ENCODE measurements at places on chromosomes 7 and 10.

DNA sequence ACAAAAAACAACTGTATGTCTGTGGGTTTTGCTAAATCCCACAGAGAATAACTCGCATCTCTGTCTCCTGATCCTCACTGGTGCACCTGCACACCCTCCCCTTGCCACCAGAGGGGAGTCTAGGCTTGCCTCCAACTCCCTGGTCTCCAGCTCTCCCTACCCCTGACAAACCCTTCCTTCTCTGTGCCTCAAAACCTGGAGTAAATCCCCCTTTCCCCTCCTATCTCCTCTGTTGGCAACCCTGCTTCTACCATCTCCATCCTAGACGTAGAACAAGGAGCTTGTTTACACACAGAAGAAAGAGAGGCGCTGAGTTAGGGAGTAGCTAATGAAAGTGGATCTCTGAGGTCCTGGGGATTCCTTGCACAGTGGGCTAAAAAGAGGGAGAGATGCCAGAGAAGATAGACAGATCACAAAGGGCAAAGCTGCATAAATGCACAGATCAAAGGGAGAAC lies 6.0 kb downstream of the MBLAC1 start:
- peak; percentile 70 for DNase-seq

DNA sequence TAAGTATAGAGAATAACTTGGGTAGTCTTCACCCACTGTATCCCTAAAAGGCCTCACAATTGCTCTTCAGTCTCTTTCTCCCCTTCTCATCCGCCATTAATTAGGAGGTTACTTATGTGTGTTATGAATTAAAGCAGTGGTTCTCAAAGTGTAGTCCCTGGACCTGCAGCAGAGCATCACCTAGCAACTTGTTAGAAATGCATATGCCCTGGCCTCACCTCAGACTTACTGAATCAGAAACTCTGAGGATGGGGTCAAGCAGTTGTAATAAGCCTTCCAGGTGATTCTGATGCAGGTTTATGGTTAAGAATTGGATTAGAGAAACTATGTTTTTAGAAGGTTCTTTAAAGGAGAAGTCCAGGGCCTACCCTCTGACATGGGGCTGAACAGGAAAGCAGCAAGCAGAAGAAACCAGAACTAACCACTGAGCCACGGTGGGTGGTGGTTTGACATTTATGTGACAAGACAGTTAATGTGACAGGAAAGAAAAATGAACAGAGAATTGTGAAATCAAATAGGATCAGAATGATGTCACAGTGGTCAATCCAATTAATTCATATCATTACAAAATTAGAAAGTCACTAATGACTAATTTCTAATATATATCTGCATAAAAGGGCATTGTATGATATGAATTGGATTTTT lies 37.6 kb downstream of the ENTPD1 start:
- peak; percentile 10 for DNase-seq

- no peak for DNase-seq
Measured at GRCh38 chr7:1749864-1750466, 79.9 kb downstream of the ELFN1 start.

- DNase-seq: no peak
Measured at GRCh38 chr10:88538048-88538447, 45.1 kb downstream of the RNLS start.

GRCh38 chr10:17212802-17213221 lies 11.3 kb upstream of the TRDMT1 start:
- no peak for DNase-seq

GRCh38 chr10:34647160-34647559 lies 167.9 kb downstream of the PARD3 start:
- no peak for DNase-seq

DNA sequence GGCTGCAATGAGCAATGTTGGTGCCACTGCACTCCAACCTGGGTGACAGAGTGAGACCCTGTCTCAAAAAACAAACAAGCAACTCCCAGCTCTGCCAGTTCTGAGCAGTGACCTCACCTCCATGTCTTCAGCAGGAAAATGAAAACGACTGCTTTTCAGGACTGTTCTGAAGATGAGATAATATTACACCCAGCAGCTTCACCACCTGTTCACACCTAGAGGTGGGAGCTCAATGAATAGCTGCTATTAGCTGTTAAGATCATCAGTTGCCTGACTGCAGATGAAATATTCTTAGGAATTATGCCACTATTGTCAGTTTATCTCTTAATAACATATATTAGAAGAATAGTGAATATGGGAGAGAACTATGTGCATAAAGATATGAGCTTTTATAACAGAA lies 48.4 kb upstream of the CYTH3 start:
- DNase-seq: no peak

DNA sequence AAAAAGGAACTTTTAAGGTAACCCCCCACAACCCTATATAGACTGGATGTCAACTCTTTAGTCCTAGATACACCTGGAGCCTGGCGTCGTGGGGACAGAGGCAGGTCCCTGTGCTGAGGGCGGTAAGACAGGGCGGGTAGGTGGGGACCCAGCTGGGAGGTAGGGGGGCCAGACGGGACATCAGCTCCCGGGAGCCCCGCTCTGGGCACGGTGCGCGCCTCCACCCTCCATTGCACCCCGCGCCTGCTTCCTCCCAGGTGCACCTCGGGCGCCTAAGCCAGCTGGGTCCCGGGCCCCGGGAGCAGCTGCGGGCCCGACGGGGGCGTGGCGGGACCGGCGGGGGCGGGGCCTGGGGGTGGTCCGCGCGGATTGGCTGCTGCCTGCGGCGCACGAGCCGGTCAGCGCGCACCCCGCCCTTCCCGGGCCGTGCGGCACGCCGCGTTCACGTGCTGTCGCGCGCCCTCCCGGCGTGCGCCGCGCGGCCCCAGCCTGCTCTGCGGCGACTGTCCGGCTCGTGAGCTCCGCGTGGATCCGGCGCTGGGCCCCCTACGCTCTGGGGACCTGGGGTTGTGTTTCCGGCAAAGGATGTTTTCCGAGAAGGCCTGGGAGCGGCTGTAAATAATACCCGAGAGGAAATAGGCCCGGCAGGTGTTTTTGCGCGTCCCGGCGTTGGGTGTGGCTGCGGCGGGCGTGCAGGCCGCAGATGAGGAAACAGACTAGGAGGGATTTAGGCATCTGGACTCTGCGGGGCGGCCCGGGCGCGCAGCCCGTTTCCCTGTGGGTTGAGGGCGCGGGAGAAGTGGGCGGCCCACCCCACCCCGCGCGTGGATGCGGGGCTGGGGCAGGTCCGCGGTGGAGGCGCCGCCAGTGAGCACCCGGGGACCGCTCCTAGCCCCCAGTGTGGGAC lies 39.1 kb upstream of the PFKFB3 start:
- DNase-seq: peak; percentile 90

- DNase-seq: no peak
Measured at GRCh38 chr7:138151731-138152577, 75.7 kb downstream of the AKR1D1 start.
